Stimulated activated CD8-positive, alpha-beta memory T cell treated with anti-CD3 and anti-CD28 coated beads, Interleukin-4, amount 100 ng/mL, for 1 hour (primary cell): ENCODE measurements at places on chromosomes 1 and 21.

GRCh38 chr1:116770625-116771024, 16.4 kb downstream of the CD2 start:
- DNase-seq = no peak

DNA sequence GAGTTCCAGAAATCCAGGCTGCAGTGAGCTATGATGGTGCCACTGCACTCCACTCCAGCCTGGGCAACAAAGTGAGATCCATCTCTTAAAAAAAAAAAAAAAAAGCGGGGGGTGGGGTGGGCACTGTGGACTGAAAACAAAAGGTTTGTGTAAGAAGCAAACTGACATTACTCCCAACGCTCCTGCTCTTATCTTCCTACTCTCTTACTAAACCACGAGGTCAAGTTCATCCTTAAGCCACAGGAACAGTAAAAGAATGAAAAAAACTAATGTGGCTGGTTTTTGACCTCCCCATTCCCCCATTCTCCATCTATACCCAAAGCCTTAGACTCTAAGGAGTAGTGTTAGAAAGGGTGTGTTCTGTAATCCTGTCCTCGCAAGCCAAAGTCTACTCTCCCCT, 30.8 kb downstream of the TFAP2E start:
- DNase-seq = no peak

DNA sequence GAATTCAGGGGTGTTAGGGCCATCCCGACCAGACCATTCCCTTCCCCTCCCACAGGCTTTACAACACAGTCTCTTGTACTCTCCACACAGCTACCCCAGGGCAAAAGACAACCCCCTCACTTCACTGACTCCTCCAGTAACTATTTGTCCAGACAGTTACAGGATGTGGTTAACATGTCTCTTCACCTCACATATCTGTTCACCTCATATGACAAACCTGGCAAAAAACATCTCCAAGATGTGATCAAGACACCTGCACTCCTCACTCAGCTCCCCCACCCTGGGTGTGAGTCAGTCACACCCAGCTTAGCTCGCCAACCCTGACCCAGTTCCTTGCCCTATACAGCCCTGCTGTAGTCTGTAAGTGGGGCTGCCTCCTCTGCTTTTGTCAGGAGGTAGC, 490.5 kb upstream of the CHRM3 start:
- no peak for DNase-seq

GRCh38 chr1:188514917-188515316, 1686.2 kb downstream of the PLA2G4A start:
- no peak for DNase-seq

DNA sequence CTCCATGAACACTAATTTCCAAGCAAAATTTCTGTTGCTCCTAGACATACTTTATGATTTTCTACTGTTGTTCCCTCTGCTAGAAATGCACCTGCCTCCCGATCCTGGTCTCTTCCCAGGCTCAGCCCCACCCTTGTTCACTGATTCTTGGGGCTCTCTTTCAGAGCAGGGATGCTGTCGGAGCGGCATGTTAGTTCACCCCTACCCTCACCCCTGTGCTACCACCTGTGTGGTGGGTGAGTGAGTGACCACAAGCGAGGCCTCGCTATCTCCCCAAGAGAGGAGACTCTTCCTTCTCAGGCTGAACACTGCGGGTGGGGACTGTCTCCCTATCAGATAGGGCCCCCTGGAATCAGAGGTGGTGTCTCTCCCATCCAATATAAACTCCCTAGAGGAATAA, 4.9 kb upstream of the S100A8 start:
- DNase-seq = no peak

DNA sequence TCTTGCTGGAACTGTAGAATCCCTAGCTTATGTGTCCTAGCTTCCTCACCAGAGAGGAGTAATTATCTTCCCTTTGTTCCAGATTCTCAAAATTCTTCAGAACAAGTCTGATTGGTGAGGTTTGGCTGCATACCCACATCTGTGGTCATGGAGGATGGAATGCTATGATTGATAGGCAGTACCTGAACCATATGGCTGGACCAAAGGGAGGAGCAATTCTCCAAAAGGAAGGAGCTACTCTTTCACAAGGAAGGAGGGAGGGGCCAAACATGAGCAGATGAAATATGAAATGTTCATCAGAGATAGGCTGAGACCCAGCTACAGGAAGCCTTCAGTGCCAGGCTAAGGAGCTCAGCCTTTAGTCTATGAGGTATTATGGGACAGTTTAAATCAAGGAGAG, 5.0 kb upstream of the RNF19B start:
- DNase-seq = no peak

GRCh38 chr1:111812306-111812705, 56.6 kb downstream of the DDX20 start:
- DNase-seq = no peak

DNA sequence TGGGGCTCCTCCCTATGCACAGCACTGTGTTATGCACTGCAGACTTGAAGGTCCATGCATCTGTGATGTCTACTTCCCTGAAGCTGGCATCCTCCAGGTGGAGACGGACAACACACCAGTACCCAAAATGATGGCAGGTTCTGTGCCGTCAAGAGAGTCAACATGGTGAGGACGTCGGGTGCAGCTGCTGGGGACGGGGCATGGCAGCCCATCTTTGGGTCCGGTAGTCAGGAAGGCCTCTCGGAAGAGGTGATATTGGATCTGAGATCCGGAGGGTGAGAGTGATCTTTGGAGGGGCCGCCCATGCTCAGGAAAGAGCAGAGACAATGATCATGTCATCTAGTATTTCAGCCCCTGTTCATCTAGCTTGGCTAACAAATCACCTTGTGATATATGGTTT, 104.1 kb downstream of the RIPK4 start:
- DNase-seq = no peak

DNA sequence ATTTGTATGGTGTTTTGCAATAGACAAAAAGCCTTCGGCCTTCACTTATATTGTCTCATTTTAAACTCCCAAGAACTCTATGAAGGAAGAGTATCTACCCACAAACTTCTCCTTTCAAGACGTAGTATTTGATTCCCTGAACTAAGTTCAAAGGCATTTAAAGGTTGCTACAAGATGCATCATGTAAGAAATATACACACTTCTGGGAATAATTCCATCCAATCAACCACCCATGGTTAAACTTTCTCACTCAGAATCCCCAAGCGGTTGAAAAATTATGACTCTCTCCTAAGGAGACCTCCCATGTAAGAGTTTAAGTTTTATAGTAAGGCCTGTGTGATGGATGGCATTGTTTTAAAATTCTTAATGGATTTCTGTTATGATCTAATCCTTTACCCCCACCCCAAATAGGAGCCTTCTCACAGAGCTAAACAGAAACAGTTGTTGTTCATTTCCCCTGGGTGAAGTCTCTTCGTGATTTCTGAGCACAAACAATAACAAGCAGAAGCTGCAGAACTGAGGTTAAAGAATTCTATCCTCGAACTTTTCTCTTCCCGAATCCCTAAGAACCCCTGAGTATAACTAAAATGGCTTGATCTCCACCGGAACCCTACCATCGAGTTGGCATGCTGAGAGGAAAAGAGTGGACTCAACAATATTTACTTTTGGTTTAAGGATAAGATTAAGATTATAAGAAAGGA, 185.0 kb downstream of the TGFBR3 start:
- DNase-seq = no peak

DNA sequence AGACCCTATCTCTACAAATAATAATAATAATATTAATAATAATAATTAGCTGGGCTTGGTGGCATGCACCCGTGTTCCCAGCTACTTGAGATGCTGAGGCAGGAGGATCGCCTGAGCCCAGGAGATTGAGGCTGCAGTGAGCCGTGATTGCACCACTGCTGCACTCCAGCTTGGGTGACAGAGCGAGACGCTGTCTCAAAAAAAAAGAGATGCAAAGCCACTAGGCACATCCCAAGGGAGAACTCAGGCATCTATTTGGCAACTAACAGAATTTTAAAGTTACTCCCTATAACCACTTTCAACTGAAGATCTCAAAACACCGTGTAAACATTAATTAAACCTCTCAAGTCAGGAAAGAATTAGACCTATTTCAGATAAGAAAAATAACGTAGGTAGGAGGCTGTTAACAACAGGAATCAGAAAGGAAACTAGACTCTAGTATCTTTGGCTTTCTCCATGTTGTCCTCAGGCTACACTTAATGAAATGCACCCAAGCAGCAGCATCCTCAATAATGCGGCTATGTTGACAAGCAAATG, 3.7 kb downstream of the RNF19B start:
- no peak for DNase-seq

DNA sequence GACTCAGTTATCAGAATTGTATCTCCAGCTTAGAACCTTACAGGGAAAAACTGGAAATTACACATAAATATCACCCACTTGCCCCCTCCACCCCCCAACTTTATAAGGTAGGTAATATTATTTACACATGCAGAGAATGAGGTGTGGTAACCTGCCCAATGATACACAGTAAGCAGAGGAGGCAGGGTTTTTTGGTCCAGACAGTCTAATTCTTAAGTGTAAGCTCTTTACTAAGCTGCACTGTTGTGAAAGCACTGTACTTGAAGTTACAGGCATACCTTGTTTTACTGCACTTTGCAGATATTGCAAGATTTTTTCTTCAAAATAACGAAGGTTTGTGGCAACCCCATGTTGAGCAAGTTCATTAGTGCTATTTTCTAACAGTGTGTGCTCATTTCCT, 24.8 kb upstream of the MYOCOS start:
- DNase-seq = no peak

DNA sequence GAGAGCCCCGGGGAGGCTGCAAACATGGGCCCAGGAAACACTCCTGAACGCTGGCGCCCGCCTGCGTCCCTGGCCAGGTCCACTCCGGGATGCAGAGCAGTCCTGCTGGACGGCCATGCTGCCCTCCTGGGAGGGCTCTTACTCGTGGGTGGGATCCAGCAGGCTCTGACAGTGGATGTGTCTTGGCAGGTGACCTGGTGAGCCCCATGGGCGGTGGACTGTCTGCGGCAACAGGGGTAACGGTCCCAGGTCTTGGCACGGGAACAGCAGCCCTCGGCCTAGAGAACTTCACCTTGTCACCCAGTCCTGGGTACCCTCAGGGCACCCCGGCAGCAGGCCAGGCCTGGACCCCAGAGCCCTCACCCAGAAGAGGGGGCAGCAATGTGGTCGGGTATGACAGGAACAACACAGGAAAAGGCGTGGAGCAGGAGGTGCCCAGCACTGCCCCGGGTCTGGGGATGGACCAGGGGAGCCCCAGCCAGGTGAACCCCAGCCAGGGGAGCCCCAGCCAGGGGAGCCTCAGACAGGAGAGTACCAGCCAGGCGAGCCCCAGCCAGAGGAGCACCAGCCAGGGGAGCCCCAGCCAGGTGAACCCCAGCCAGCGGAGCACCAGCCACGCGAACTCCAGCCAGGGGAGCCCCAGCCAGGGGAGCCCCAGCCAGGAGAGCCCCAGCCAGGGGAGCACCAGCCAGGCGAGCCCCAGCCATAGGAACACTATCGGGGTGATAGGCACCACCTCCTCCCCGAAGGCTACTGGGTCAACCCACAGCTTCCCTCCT, 39.8 kb downstream of the UMODL1 start:
- DNase-seq = no peak

DNA sequence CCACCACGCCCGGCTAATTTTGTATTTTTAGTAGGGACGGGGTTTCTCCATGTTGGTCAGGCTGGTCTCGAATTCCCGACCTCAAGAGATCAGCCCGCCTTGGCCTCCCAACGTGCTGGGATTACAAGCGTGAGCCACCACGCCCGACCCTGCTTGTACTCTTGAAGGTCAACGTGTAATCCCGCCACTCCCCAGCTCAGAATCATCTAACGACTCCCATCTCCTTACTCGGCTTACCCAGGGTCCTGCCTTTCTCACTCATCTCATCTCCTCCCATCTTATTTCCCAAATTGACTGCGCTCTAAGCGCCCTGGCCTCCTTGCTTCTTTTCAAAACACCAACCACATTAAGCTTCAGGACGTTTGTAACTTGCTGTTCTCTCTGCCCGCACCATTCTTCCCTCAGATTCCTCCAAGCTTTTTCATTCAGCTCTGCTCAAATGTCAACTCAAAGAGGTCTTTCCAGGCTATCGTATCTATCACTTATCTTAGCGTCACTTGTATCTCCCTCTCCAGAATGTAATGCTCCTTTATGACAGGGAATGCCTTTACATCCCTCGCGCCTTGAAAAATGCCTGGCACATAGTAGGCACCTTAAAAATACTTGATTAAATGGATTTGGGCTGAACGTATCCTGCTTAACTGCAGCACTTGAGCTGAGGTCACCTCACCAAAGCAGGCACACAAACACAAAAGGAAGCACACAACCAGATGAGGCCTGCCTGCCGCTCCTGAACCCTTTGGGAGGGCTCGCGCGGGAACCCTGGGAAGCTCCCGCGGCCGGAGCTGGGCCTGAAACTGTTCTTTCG, 1.4 kb upstream of the USP1 start:
- DNase-seq = no peak

- DNase-seq = no peak
These were observed 135.0 kb upstream of the COL6A1 start for GRCh38 chr21:45846373-45847160.

- no peak for DNase-seq
These were observed 11.9 kb upstream of the PEAR1 start for GRCh38 chr1:156881663-156882062.

- no peak for DNase-seq
These were observed 8.3 kb upstream of the SLC2A1 start for GRCh38 chr1:42966688-42967612.

DNA sequence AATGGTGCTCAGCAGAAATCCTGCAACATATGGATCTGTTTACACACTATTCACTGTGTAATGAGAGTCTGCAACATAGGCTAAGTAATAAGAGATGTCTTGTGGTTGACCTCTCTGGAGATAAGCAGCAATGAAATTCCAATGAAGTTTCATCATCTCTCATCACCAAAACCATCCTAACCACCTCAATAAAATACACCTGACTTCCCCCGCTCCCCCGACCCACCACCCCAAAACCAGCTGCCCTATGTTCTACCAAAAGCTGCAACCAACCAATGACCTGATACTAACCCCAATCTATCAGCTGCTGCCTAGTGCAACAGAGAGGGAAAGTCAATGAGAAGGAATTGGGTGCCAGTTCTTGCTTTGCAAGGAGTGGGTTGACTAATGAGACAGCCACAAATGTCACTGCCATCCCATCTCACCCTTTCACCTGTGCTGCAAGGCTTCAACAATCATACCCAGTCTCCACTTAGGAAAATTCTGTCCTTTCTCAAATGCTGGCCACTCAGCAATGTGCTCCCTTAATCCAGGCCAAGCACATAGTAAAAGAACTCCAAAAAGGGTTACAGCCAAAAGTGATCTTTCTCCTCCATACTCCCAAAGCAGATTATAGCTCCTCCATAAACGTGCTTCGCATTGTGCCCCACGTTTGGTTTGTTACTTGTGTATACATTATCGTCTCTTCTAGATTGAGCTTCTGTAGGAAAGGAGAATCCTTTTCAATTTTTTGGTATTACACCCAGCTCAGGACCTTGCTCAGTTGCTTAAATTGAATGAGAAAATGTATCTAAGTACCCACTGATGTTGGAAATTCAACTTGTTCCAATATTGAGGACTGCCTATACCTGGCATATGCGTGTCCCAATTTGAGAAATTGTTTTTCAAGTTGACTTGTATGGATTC, 29.0 kb downstream of the MRPL39 start:
- DNase-seq = no peak

- no peak for DNase-seq
These were observed 995 bp downstream of the COLGALT2 start for GRCh38 chr1:184036517-184036949.

- DNase-seq = no peak
These were observed 32.9 kb upstream of the ATP2B4 start for GRCh38 chr1:203593723-203594122.

- peak; percentile 44 for DNase-seq
These were observed at the start of the genes MRPS6 and SLC5A3 for GRCh38 chr21:34073032-34073748. TSS of gene MRPS6 (plus strand) at chr21:34073578. CDS start at chr21:34073701, 123 bp downstream. TSS of gene SLC5A3 (plus strand) at chr21:34073578. CDS start at chr21:34095199, 21,621 bp downstream.
